ENCODE measurements at places on chromosomes 1 and 21. TPM values are rescaled to one million over a fixed set of nuclear protein-coding genes. Genes with fewer than 3 reads are reported as not detected.

The AADACL4 gene
- not detected for total RNA-seq

The CHI3L1 gene
- not detected for total RNA-seq

The DMBX1 gene
- not detected for total RNA-seq

The KRTAP13-2 gene
- total RNA-seq: not detected

The CATSPERE gene
- total RNA-seq: not detected

The LRRN2 gene
- not detected for total RNA-seq

The TNFAIP8L2 gene
- total RNA-seq: not detected

The CFAP126 gene
- total RNA-seq: not detected

The POGK gene
- 23.7 TPM for total RNA-seq

The HES2 gene
- total RNA-seq: 42.2 TPM

The PRAMEF14 gene
- total RNA-seq: not detected

The SYT6 gene
- total RNA-seq: not detected

The ANGPTL3 gene
- not detected for total RNA-seq

The SNX7 gene
- 47.2 TPM for total RNA-seq

The SAMD13 gene
- 0.87 TPM for total RNA-seq

The KCNA3 gene
- not detected for total RNA-seq

Data from hair follicular keratinocyte (primary cell).